ENCODE measurements at places on chromosomes 1 and 21. TPM values are rescaled to one million over a fixed set of nuclear protein-coding genes. Genes with fewer than 3 reads are reported as not detected.

DNA sequence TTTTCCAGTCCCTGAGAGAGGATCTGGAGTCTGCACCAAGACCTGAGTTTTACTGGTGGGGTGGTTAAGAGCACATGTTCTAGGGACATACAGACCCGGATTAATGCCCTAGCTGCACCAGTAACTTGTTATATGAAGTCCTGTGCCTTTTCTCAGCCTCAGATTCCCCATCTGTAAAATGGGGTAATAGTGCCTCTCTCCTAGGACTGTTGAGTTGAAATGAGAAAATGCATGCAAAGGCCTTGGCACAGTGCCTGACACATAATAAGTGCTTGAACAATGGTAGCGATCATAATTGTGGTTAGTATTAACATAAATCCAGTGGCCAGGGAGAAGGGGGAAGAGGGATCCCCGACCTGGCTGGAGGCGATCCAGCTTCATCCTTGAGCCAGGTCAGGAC, 12.3 kb downstream of the AHDC1 start:
- DNase-seq = peak; percentile 53

GRCh38 chr1:7873801-7874795, 21.2 kb upstream of the UTS2 start:
- peak; percentile 41 for DNase-seq

DNA sequence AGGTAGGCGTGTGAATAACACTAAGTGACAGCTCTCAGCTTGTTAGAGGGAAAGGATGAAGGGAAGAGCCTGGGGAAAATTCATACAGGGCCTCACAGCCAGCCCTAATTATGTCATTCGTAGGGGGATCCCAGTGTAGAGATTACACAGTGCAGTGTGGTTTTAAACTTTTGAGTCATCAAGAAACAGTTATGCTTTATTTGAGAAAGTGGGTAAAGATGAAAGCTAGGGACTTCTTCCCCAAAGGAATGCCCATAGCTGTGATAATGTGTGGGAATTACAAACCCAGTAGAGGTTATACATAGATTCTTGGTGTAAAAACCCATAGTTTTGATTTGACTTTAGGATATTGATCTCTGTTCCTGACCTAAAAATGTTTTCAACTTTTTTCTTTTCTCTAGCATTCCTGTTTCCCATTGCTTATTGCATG, 1.9 kb downstream of the TTF2 start:
- peak; percentile 45 for DNase-seq

DNA sequence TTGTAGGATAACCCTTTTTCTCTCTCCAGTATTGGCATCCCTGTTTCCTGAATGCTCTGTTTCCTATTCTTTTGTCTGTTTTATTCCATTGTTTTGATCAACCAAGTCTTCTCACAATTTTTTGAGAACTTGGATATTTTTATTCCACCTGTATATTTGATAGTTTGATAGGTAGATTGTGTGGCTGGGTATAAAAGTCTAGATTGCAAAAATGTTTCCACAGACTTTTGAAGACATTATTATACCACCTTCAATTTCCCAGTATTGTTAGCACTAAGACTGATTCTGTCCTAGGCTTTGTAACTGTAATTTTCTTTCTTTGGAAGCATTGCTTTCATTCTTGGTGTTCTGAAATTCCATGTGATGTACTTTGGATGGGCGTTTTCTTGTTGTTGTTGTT, 9.6 kb upstream of the DNAJC11 start:
- DNase-seq = no peak

SELL gene
- under 0.01 TPM for total RNA-seq
